NCI-H82 (cell line): ENCODE measurements at places on chromosomes 7 and 10.
A peak's percentile ranks its signal among the peaks of the same experiment; 100 is the strongest.

- no peak for DNase-seq
Observed at GRCh38 chr7:111301891-111302290, 211.0 kb downstream of the LRRN3 start.

GRCh38 chr7:87517136-87517815, 41.8 kb upstream of the ABCB4 start:
- no peak for DNase-seq

GRCh38 chr10:88911116-88911515, 31.1 kb downstream of the STAMBPL1 start:
- peak; percentile 9 for DNase-seq

DNA sequence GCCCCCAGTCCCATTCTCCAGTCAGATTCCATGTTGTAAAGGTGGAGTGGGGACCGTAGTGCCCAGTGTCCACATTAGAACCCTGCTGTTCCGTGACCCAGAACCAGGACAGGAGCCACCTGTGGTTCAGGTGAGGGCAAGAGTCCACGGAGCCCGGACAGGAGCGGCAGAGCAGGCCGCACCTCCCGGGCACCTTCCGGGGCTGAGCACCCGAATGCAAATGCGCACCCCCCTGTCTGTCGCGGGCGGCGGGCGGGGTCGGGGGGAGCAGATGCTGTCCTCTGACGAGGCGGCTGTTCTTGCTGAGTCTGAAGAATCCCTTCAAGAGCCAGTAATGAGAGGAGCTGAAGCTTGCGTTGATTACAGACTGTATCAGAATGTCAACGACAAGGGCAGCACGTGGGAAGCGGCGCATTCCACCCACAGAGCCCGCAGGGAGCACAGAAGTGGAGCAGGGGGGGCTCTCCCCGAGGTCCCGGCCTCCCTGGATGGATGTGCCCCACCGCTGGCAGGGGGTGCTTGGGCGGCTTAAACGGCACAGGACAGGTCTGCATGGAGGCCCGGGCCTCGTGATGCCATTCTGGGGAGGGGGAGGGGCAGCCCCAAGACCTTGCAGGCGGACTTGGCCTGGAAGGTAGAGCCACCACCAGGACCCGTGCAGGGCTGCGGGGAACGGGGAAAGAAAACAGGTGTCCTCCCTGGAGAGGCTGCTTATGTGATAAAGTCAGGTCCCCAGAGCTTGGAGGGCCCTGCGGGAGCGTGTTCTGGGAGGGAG, 407.5 kb upstream of the RNF32 start:
- DNase-seq = no peak

DNA sequence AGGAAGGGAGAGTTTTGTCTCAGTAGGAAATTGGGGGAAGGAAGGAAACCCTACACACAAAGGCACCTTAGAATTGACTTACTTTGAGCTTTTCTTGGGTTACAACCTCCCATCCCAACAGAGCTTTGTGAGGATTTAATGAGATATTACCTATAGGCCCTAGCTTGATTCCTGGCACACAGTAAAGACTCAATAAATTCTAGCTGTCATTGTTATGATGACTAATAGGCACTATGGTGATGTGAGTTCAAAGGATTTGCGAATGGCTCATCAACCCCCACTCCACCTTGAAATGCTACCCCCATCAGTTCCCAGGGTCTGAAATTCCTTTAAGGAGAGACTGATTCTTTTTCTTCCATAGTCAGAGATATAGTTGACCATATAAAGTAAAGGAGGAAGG, 67.9 kb upstream of the SMNDC1 start:
- DNase-seq = no peak

DNA sequence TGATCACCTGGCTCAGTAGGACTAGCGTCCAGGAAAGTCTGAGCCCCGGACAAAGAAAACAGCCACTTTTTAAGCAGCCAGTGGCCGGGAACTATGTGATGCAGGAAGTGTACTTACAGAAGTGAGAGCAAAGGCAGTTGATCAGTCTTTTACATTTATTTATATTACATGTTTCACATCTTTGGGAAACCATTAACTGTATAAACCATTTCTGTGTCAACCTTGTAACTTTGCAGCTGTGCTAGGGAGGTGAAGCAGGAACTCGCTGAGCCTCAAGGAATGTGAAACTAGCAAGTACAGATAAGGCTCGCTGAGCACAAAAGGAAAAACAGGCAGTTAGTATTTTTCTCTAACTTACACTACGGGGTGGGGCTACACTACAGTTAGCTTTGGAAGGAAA, 39.9 kb upstream of the HECW1 start:
- DNase-seq = no peak

- peak; percentile 26 for DNase-seq
Observed at GRCh38 chr7:44748948-44749731, 493 bp downstream of the ZMIZ2 start.

DNA sequence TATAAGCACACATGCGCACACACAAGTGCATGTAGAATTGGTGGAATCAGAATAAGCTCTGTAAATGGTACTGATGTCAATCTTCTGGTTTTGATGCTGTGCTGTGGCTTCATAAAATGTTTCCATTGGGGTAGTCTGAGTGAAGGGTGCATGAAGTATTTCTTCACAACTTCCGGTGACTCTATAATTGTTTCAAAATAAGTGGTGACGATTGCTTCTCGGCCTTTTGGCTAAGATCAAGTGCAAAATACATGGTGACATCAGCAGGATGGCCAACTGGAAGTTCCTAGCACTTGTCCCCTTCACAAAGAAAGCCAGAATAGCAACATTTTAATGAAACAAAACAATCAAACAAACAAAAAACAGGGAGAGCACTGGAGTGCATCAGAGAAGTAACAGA, 41.6 kb upstream of the CAMK2B start:
- no peak for DNase-seq

GRCh38 chr7:157483515-157483914, 146.7 kb downstream of the DNAJB6 start:
- no peak for DNase-seq

- peak; percentile 45 for DNase-seq
Observed at GRCh38 chr10:132443605-132443982, 46.6 kb downstream of the PWWP2B start.

- DNase-seq = no peak
Observed at GRCh38 chr10:120760253-120760652, 90.9 kb upstream of the WDR11 start.
